ENCODE measurements at places on chromosomes 5 and 9.

DNA sequence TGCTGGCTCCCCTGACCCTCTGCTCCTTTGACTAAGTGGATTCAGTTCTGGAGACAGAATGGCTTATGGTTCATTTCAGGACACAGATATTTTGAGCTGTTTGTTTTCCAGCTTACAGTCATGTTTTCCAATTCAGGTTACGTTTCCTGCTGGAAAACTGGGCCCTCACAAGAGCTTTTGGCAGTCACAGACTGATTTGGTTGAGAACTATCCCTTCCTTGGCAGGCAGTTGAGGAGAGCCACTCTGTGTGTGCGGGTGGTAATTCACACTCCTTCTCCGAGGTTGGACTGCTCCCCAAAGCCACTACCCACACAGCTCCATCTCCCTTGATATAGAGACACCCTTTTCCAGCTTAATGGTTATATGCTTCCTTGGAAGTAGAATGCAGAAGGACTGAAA is 534.5 kb downstream of the TMEM38B start:
- no peak for DNase-seq

DNA sequence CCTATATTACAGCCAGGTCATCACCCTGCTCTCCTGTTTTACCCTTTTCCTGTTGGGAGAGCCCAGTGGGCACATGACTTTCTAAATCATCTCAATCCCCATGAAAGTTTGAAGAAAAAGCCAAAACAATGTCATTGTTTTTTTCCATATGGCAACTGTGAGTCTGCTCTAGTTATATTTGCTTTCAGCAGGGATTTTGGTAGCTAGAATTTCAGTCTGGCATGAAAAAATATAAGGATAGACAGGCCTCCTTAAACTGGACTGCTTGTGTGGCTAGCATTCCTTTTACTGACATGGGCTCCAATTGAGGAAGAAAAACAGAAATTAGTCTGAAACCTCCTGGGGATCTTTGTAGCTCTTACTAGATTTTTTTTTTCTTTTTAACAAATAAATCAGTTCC is 25.6 kb downstream of the MOCS2 start:
- no peak for DNase-seq

- DNase-seq, result no peak
These were observed 218.4 kb upstream of the KLF4 start for GRCh38 chr9:107707915-107708441.

GRCh38 chr9:105973951-105974351 is 279.6 kb downstream of the TMEM38B start:
- DNase-seq, result no peak

DNA sequence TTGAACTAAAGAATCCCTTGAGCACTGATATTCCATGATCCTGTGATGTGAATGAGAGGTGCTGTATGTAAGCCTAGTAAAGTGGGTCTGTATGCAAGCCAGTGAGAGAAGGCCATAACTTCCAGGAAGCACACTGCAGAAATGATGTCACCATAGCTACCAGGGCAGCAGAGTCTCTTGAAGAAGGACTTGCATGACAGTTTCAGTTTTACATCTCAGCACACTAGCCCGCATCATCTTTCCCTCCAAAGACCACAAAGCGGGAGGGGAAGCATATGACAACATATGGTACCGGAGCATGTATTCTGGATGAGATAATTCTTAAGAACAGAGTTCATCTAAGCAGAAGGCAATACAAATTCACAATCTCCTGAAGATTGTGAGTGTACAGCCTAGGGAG is 37.6 kb upstream of the MAST4 start:
- DNase-seq, result no peak

DNA sequence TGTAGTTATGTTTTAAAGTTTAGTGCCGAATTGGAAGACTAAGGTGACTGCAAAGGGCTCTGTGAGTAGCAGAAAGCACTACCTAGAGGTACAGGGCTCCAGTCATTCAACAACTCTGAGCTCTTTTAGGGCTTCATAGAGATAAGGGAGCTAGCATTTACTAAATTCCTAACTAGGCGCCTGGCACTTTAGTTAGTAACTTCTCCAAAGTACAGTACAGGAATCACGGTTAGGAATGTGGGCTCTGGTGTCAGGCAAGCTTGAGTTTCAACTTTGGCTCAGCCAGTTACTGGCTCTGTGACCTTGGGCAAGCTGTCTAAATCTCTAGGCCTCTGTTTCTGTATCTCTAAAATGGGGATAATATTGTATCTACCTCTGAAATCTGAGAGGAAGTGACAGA is 115.3 kb downstream of the SLIT3 start:
- DNase-seq, result no peak

DNA sequence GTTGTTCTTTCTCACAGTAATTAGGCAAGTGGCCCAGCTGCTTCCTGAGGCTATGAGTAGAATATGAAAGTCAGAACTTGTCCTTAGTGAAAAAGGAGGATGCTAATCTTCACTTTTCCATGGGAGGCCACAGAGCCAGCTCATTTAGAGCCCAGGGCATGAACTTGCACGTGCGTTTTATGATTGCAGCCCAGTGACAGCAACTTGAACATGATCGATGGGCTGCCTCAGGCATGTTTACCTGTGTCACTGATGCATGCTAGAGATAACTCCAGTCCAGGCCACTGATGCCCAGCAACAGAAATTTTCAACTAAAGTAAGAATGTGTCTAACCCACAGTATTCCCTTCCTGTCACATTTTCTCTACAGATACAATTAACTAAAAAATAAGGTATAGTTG is 179.3 kb downstream of the CTNND2 start:
- DNase-seq, result no peak

DNA sequence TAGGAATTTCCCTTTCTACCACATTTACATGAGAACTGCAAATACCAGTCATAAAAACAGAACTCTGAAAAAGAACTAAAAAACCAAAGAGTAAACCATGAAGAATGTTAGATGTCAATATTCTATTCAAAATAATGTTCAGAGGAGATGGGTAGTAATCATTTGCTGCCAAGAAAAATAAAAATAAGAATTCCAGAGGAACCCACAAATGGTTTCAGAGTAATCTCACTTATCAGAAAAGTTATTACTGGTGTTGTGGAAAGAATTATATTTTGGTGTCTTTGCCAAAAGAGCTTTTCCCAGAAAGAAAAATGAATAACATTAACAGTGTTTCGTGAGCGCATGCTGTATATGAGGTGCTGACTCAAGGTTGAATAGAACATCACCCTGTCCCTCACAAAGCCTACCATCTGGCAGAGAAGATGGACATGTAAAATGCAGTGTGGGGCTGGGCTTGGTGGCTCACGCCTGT is 35.6 kb downstream of the GPR21 start:
- DNase-seq, result no peak

- DNase-seq, result no peak
These were observed 161.8 kb downstream of the PJA2 start for GRCh38 chr5:109247986-109248385.

DNA sequence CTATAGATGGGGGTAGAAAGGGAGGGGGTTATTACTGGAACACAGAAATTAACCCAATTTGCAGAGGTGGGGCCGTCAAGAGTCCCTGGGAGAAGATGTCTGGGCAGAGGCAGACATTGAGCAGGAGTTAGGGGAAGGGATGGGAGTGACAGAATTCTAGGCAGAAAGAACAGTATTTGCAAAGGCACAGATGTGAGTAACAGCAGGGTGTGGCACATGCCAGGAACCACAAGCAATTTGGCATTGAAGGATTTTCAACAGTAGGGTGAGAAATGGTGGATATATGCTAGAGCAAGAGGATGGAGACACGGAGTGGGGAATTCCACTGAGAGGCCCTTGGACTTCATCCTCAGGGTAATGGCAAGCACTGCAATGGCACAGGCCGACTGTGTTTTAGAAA is 71.6 kb upstream of the FRRS1L start:
- DNase-seq, result no peak

- DNase-seq, result no peak
These were observed 7.3 kb upstream of the LIX1 start for GRCh38 chr5:97149709-97150108.

DNA sequence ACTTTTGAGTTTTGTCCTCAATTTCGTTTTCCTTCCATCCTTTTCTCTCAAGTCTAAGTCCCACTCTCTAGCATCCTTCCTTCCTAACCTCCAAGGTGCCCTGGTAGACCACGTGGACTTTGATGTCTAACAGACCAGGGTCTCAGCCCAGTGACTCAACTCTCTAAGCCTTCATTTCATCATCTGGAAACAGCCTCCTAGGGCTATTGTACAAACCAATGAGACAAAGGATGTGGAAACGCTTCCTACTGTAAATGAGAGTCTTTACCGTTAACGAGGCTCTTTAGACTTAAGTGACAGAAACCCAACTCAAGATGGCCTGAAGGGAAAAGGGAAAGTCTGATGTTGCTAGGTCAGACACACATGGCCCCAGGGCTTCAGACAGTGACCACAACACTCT is 49.2 kb upstream of the CPLX2 start:
- DNase-seq, result no peak

GRCh38 chr9:111154081-111154562 is 115.9 kb upstream of the LPAR1 start:
- DNase-seq, result no peak

DNA sequence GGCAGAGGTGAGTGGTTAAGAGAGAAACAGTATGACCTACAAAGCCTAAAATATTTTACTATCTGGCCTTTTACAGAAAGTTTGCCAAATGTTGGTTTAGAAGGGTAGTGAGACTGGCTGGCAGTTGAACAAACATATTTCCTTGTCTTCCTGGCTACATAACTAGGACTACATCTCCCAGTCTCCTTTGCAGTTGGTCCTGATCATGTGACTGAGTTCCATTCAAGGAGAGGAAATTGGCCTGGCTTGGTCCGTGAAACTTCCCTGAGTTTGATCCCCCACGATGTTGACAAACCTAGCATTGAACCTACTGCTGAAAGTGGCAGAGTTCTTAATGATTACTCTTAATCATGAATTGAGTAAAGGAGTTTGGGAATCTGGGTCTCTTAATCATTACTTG is 280.8 kb downstream of the SLIT3 start:
- no peak for DNase-seq

DNA sequence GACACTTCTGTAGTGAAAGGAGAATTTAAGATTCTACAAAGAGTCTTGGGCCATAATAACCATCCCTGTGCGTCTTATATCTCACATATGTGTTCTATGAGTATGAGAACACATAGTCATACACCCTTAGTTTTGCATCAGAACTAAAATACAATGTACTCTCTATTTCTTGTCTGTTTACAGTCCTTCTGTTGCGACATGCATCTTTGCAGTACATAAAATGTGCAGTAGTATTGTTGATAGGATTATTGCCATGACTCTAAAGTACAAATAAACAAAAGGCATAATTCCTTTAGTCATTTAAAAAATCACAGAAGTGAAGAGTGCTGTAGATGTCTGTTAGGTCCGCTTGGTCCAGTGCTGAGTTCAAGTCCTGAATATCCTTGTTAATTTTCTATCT is 201.9 kb downstream of the NR3C1 start:
- DNase-seq, result no peak

GRCh38 chr9:82147798-82148425 is 159.3 kb downstream of the SPATA31D1 start:
- DNase-seq, result no peak

DNA sequence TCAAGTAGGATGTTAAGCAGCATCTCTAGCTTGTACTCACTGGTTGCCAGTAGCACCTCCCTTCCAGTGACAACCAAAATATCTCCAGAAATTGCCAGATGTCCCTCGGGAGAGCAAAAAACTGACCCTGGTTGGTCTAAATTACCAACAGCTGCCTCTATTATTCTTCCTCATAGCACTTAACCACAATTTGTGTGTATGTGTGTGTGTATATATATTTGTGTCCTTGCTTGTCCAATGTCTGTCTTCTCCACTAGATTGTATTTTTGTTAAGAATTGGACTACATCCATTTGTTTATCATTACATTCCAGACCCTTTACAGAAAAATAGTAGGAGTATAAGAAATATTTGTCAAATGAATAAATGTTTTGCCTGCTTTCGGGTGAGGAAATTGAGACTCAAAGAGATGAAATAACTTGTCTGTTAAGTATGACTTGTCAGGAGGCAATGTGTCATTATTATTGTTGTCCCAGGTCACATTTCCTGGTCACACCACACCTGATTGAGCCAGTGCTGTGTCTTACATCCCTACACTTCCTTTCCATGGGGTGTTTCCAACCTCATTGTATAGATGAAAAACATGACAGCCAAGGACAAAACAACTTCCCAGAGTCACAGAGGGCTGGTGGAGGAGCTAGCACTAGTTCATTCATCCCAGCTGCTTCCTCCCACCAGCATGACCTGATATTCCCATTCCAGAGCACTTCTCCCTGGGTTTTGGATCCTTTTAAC is 11.4 kb upstream of the GRPEL2 start:
- DNase-seq, result no peak

GRCh38 chr9:91423785-91424402 is at the start of gene NFIL3:
Gene NFIL3 (minus strand): TSS chr9:91423832. CDS start chr9:91410734, 13,098 bp downstream.
- peak; percentile 48 for DNase-seq

DNA sequence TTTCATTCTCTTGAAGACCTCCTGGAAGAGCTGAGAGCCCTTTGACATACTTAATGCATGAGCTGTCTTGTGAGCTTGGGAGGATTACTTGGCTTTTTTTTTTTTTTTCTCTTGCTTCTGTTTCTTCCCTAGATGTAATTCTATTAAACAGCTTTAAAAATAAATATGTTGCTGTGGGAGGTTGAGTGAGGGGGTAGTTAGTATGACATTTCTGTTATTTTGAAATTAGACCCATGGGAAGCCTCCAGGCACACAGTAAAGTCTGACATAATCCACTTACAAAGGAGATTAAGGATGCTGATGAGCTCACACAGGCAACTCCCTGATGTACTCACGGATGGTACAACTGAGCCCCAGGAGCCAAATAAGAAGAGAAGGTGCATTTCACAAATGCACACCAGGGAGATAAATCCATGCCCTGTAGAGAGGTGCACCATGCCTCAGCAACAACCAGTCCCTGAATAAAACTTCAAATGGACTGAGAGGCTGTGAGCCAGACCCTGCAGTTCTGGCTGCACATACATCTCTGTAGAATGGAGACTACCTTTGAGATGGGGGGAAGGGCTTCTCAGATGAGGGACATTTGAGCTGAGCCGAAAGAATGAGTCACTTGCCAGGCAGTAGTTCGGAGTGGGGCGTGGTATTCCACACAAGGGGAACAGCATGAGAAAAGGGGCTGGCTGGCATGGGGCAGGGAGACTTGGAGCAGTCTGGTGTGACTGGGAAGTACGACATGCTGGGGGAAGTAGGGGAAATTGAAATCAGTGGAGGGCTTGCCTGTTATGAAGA is 68.7 kb downstream of the ACTL7B start:
- DNase-seq, result no peak

- no peak for DNase-seq
These were observed 95.8 kb downstream of the LMNB1 start for GRCh38 chr5:126872561-126873354.

GRCh38 chr9:132634327-132634726 is 35.5 kb downstream of the DDX31 start:
- no peak for DNase-seq

GRCh38 chr5:138488481-138488945 is 23.2 kb downstream of the EGR1 start:
- DNase-seq, result no peak

DNA sequence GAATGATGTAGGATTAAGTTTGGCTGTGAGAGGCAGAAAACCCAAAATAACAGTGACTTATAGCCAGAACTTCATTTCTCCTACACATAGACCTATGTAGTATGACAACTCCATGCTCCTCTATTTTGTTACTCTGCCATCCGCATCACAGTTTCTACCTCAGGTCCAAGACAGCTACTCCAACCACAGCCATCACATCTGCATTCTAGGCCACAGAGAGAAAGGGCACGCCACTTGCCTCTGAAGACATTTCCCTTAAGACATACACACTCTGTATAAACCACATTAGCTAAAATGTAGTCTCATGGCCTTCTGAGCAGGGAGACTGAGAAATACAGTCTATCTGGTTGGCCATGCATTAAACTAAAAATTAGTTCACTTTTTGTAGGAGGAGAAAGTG is 10.0 kb downstream of the SPINK4 start:
- DNase-seq, result no peak

- no peak for DNase-seq
These were observed 72.0 kb upstream of the DAP start for GRCh38 chr5:10832987-10833386.
